ENCODE measurements at places on chromosomes 3 and 15.

DNA sequence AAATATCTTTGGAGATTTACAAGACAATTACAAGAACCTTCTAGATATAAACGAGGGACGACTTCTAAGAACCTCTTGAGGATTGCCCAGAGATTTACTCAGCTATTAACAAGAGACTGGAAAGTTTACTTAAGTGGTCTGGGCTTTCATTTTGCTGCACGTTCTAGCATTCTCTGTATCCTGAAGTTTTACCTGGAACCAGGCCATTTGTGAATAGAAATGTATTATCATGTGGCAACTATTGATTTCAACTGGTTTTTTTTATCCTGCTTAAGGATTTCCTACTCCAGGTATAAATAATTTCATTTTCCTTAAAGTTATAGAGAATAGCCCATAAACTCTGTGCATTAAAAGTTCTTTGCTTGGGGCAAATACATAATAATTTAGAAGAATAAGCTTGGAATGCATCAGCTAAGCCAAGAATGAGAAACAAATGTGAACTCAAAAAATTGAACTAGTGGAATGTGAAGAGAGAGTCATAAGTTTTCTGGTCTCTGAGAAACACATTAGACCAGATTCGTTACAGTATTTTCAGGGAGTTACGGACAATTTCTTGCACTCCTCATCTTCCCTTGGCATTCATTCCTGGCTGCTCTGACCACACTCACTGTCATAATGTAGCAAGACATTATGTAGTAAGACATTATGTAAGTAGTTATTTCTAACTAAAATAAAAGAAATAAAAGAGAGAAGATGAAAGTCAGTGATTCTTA, 1.3 kb downstream of the AQP9 start:
- no peak for DNase-seq

DNA sequence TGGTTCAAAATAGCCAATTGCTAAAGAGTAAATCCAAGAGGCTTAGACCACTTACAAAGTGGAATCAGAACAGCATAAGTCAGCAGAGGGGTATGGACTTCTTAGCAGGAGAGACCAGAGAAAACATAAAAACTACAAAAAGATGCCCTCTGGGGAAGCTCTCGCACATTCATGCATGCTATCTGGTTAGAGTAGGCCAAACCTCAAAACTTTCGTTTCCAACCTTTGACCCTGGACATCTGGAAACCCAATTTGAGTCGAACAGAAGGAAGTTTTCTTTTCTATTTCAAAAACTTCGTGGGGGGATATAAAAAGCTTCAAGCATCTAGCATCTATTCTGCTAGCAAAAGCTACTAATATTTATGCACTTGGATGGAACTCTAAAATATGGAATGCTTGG, 523.9 kb upstream of the AGTR1 start:
- no peak for DNase-seq

DNA sequence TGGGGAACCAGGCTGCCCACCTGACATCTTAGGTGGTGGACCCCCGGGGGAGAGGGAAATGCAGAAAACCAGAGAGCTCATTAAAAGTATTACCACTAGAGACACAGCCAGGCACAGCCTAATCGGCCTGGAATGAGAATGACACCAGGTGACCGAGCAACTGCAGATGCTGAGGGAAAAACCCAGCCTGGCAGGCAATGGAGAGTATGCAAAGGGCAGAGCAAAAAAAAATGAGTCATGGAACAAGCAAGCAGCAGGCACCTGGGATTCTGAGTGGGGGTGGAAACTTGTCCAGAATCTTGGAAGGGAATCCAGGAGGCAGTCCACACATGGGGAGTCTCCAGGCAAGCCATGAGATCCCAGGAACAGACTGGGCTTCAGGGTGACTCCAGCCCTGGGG, 183.7 kb upstream of the LRRN1 start:
- no peak for DNase-seq

GRCh38 chr3:169945313-169945712, 21.3 kb upstream of the SEC62 start:
- DNase-seq: no peak

DNA sequence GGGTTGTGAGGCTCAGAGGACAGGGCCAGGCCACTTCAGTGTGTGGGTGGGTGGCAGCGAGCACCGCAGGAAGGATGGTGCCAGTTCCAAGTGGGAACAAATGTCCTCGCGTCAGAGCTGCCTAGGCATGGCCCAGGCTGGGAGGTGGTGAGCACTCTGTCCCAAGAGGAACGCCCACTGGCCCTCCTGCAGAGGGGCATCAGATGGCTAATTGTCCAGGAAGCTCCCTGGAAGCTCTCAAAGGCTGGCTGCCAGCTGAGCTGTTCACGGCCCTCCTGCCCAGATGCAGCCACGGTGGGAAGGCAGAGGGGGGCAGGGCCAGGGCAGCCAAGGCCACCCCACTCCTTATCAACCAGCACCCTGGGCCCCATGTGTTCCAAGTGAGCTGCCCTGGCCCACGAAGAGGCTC, 55.2 kb downstream of the IQSEC1 start:
- DNase-seq: no peak

GRCh38 chr3:5054098-5054497, 68.0 kb upstream of the ARL8B start:
- no peak for DNase-seq

DNA sequence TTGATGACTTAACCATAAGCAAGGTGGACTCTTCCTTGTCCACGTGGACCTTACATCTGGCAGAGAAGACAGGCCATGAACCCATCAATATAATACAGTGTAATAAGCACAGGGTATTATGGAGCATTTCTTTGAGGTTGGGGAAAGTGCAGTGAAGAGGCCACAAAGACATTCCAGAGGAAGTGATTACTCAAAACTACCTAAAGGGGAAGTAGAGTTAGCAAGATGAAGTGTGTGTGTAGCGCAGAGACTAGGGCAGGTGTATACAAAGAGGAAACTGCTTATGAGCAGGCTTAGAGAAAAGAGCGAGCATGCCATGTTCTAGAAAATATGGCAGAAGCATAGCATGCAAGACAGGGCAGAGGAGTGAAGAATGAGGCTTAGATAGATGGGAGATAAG, 17.9 kb downstream of the CP start:
- DNase-seq: no peak

DNA sequence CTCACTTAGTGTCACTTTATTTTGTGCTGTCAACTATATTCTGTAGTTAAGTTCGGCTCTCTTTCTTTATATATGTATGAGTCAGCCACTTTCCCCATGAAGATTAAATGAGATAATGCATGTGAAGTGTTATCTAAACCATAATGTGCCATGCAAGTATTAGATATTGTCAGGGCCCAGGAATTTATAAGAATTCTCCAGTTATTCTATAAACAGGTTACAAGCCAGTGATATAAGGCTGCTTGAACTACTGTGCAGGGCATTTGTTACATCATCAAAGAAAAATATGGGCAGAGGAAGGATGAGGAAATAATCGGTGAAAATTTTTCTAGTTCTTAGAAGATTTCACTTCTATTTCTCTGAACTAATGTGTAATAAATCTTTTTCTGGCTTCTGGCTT, 1049.0 kb upstream of the NR2F2 start:
- DNase-seq: no peak

GRCh38 chr3:125212509-125213363, at the start of gene SLC12A8:
SLC12A8 (minus strand) TSS chr3:125212748; CDS start chr3:125211349, 1,399 bp downstream.
- DNase-seq: no peak
